ENCODE measurements at places on chromosomes 16 and 17. TPM values are rescaled to one million over a fixed set of nuclear protein-coding genes. Genes with fewer than 3 reads are reported as not detected.

GRCh38 chr17:62760059-62760944 lies 47.8 kb downstream of the MARCHF10 start:
- no peak for DNase-seq

GRCh38 chr17:46035112-46035818 lies 36.2 kb downstream of the STH start:
- no peak for DNase-seq

Gene NT5C3B
- 92.7 TPM for total RNA-seq

- no peak for DNase-seq
These were observed 11.8 kb upstream of the FAM171A2 start for GRCh38 chr17:44375196-44376017.

Gene CFAP119
- total RNA-seq: 0.05 TPM

GRCh38 chr16:81778861-81779535 lies at the start of gene PLCG2:
TSS of gene PLCG2 (plus strand) at chr16:81779291. CDS start at chr16:81785990, 6,699 bp downstream.
- DNase-seq: peak; percentile 54

DNA sequence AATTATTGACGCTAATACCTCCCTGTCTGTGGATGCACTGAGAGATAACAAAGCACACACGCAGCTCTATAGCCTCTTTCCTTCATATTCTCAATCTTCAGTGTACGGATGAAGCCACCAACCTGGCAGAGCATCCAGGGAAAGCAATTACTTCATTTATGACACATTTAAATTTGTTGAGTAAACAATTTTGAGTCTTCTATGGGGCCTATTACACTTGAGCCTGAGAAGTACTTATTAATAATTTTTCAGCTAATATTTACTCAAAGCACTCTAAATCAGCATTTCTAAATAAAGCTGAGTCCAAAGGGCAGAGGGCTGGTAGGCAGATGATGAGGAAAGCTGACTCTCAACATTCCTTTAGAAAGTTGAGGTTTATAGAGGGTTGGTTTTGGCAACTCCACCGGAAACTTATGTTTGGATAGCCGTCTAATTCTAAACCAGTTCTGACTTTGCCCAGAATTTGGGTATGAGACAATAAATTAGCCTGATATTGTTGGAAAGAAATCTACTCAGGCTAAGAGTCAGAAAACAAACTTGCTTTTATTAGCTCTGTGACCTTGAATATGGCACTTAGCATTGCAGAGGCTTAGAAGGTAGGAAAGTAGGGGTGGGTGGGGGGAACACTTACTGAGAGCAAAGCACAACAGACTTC lies 643.5 kb downstream of the CDH11 start:
- DNase-seq: no peak

DNA sequence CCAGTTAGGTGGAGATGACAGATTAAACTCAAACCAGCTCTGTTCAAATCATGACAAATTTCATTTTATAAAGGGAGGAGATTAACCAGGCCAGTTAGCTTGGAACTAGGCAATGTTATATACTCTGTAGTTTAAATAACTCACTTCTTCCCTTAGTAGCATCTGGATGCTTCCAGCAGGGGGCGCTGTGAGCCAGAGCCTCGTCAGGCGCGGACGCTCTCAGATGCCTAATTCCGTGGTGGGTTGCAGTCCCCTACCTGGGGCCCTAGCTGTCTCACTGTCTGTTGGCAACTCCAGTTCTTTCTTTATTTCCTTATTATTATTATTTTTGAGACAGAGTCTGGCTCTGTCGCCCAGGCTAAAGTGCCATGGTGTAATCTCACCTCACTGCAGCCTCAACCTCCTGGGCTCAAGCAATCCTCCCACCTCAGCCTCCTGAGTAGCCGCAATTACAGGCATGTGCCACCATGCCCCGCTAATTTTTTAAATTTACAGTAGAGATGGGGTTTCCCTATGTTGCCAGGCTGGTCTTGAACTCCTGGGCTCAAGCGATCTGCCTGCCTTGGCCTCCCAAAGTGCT lies 17.3 kb upstream of the WFDC1 start:
- peak; percentile 73 for DNase-seq

Gene KRT40
- not detected for total RNA-seq

Gene LGALS9B
- not detected for total RNA-seq

GRCh38 chr17:82964851-82965341 lies 114.5 kb upstream of the METRNL start:
- DNase-seq: no peak

All from SK-MEL-5 (cell line).